T-helper 17 cell (primary cell): ENCODE measurements at places on chromosomes 11 and 22.

- H3K27me3 ChIP-seq: peaks cover 94% of the 10 kb centered on the region
- H3K36me3 ChIP-seq: peaks cover 11% of the 10 kb centered on the region
- no peak for DNase-seq
Observed at GRCh38 chr11:122978299-122978620, 3.4 kb downstream of the BSX start.

GRCh38 chr11:107545101-107545514, 20.4 kb downstream of the ALKBH8 start:
- no peak for DNase-seq
- no peak overlapping the region for H3K27ac ChIP-seq
- H3K36me3 ChIP-seq: peaks cover 6% of the 10 kb centered on the region

DNA sequence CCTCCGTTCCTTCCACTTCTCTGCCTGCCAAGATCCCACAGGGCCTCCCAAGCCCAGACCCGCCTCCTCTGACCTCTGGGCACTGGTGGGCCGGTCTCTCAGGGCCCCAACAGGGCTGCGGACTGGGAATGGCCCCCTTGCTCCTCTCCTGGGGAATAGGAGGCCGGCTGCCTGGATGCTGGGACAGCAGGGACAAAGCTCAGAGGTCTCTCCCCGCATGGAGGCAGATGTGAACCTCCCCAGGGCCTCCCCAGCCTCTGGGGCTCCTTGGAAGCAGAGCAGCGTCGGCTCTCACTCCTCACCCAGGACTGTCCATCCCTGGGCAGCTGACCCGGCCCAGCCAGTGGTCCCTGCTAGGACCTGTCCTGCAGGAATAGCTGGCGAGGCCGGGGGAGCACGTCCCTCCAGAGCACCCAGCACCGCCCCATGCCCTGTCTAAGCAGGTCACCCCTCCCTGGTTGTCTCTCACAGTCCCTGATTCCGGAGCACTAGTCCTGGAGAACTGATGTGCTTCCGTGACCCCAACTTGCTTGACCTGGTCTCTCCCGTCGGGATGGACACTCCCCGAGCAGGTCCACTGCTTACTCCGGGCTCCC, 85.8 kb downstream of the RTL6 start:
- H3K36me3 ChIP-seq: no peaks in the 10 kb centered on the region
- DNase-seq: no peak
- no peaks in the 10 kb centered on the region for H3K4me1 ChIP-seq
- peaks cover 24% of the 10 kb centered on the region for H3K27me3 ChIP-seq
- no peak overlapping the region for H3K27ac ChIP-seq

- H3K36me3 ChIP-seq: no peaks in the 10 kb centered on the region
- no peak overlapping the region for H3K4me3 ChIP-seq
- no peak for DNase-seq
- H3K4me1 ChIP-seq: no peaks in the 10 kb centered on the region
- H3K27ac ChIP-seq: no peak overlapping the region
Observed at GRCh38 chr11:84501750-84502149, 1125.4 kb downstream of the DLG2 start.

DNA sequence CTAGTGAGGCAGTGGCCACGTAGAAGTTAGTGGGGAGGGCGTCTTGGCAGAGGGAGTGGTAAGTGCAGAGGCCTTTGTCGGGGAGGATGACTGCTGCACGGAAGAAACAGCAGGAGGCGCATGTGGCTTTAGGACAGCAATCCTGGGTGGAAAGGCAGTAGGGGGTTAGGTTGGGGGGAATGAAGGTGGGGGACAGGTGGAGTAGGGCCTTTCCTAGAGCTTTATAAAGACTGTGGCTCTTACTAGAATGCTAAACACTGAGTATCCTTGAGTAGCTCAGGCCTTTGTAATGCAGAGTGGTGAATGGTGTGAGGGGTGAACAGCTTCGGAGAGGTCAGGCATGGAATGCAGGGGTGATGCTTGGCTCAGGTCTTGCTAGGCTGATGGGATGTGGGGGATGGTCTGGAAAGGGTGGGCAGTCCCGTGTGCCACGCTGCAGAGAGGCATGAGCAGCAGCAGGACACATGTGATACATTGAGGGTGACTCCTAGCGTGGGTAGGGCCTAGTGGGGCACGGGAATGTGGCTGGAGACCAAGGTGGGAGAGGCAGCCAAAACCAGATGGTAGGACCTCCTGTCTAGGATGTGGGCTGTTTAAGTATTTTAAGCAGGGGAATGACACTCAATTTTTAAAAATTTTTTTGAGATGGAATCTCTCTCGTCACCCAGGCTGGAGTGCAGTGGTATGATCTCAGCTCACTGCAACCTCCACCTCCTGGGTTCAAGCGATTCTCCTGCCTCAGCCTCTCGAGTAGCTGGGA, 19.2 kb downstream of the AP2A2 start:
- no peaks in the 10 kb centered on the region for H3K27me3 ChIP-seq
- no peak overlapping the region for H3K27ac ChIP-seq
- peaks cover 36% of the 10 kb centered on the region for H3K4me1 ChIP-seq
- H3K36me3 ChIP-seq: peaks cover 18% of the 10 kb centered on the region
- no peak overlapping the region for H3K4me3 ChIP-seq
- no peak for DNase-seq

DNA sequence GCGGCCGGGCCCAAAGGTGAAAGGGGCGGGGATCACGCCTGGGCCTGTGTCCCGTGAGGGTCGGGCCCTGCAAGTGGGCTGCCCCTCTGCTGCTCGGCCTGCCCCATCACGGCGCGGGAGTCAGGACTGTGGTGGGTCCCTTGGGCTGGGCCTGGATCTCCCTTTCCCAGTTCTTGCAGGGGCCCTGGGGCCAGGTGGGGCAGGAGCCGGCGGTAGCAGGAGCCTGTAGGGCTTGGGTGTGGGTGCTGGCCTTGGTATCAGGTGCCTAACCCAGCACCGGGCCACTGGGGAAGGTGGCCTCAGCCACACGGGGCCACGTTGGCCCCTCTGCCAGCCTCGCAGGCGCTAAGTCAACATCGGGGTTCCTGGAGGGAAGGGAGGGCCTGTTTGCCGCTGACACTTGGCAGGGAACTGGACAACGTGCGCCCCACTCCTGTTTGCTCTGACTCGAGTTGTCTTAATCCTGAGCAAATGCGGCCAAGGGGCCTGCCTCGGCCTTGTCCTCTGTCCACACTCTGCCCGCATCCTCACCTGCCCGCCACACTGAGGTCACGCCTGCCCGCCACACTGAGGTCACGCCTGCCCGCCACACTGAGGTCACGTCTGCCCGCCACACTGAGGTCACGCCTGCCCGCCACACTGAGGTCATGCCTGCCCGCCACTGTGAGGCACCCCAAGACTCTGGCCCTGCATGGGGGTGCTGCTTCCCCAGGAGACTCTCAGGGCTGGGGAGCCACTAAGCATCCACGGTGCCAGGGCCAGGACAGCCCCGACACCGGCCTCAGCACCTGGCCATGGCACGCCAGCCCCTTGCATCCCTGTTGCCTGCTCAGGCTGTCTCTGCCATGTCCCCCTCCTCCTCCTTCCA, 14.2 kb upstream of the MUC5B start:
- no peaks in the 10 kb centered on the region for H3K4me1 ChIP-seq
- H3K4me3 ChIP-seq: no peak overlapping the region
- no peak overlapping the region for H3K27ac ChIP-seq
- H3K36me3 ChIP-seq: no peaks in the 10 kb centered on the region

DNA sequence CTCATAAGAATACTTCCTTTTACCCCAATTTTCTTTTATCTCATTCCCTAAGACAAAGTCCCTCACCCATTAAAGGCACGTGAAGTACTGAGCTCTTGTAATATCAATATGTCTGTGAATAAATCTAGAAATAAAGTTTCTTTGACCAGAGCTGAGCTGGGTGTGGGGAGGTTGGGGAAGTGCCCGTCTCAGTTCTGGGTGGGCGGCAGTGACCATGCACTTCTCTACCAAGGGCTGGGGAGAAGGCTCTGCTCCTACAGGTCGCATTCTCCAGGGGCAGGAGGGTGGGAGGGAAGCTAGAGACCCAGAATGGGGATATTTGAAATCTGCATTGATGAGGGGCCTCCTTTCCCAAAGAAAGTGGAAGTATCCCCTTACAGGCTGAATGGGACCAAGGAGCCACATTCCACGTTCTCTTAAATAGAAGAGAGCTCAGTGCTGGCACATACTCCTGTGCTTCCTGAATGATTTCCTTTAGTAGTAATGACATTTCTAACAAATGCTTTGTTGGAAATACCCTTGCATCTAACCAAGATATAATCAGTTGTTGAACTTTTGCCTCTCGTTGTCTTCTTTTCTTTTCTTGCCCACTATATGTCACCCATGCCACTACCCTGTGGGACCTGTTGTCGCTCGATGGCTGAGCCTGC, 16.1 kb downstream of the RBX1 start:
- H3K27ac ChIP-seq: no peak overlapping the region
- peaks cover 7% of the 10 kb centered on the region for H3K4me1 ChIP-seq
- DNase-seq: no peak
- H3K27me3 ChIP-seq: no peaks in the 10 kb centered on the region

DNA sequence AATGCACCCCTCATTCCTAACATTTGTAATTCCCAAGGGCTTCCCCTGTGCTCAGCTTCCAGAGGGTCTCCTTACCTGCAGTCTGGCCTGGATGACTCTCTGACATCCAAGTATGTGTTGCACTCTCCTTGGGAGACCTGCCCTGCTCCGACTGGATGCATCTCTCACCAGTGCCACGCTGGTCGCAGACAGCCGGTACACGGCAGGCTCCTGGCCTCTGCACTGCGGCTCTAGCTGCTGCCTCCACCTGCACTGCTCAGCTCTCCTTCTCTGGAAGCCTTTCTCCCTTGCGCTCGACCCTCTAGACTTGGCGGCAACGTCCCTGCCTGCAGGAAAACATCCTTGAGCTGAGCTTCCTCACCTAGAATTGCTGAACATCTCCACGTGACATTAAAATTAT, 685.9 kb downstream of the BRD1 start:
- H3K27me3 ChIP-seq: peaks cover 32% of the 10 kb centered on the region
- DNase-seq: no peak
- H3K36me3 ChIP-seq: no peaks in the 10 kb centered on the region
- no peak overlapping the region for H3K27ac ChIP-seq
- no peaks in the 10 kb centered on the region for H3K4me1 ChIP-seq

GRCh38 chr11:86889001-86889341, 66.2 kb downstream of the FZD4 start:
- no peak overlapping the region for H3K27ac ChIP-seq
- DNase-seq: no peak

GRCh38 chr11:62144641-62145255, 20.9 kb downstream of the INCENP start:
- H3K36me3 ChIP-seq: peaks cover 9% of the 10 kb centered on the region
- peak overlapping the region; percentile 86 for H3K27ac ChIP-seq
- H3K27me3 ChIP-seq: no peaks in the 10 kb centered on the region
- no peak overlapping the region for H3K4me3 ChIP-seq

GRCh38 chr11:46760429-46761128, 41.6 kb downstream of the F2 start:
- no peak overlapping the region for H3K27ac ChIP-seq
- no peaks in the 10 kb centered on the region for H3K27me3 ChIP-seq
- no peak for DNase-seq
- H3K4me1 ChIP-seq: peaks cover 5% of the 10 kb centered on the region
- no peak overlapping the region for H3K4me3 ChIP-seq

- DNase-seq: no peak
- no peaks in the 10 kb centered on the region for H3K27me3 ChIP-seq
- no peak overlapping the region for H3K27ac ChIP-seq
- no peaks in the 10 kb centered on the region for H3K4me1 ChIP-seq
- H3K4me3 ChIP-seq: no peak overlapping the region
Observed at GRCh38 chr11:22151649-22152197, 41.2 kb upstream of the ANO5 start.

- no peak for DNase-seq
- H3K4me3 ChIP-seq: no peak overlapping the region
- H3K4me1 ChIP-seq: no peaks in the 10 kb centered on the region
- no peaks in the 10 kb centered on the region for H3K36me3 ChIP-seq
- H3K27me3 ChIP-seq: no peaks in the 10 kb centered on the region
Observed at GRCh38 chr22:16695261-16695660, 102.7 kb upstream of the CCT8L2 start.

- H3K27me3 ChIP-seq: peaks cover 50% of the 10 kb centered on the region
- no peak for DNase-seq
- H3K4me1 ChIP-seq: peaks cover 4% of the 10 kb centered on the region
- no peak overlapping the region for H3K4me3 ChIP-seq
- H3K27ac ChIP-seq: no peak overlapping the region
Observed at GRCh38 chr22:32465661-32466060, 1.4 kb upstream of the BPIFC start.

DNA sequence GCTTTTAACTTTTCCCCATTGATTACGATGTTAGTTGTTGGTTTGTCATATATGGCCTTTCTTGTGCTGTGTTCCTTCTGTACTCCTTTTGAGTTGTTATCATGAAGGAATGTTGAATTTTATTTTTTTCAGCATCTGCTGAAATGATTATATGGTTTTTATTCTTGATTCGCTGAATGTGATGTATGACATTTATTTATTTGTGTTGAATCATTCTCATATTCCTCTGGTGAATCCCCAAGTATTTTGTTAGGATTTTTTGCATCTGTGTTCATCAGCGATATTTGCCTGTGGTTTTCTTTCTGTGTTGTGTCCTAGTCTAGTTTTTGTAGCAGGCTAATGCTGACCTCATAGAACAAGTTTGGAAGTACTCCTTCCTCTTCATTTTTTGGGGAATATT, 78.2 kb downstream of the GGT1 start:
- H3K27me3 ChIP-seq: peaks cover 50% of the 10 kb centered on the region
- H3K4me1 ChIP-seq: peaks cover 5% of the 10 kb centered on the region
- no peak overlapping the region for H3K4me3 ChIP-seq
- H3K36me3 ChIP-seq: no peaks in the 10 kb centered on the region

DNA sequence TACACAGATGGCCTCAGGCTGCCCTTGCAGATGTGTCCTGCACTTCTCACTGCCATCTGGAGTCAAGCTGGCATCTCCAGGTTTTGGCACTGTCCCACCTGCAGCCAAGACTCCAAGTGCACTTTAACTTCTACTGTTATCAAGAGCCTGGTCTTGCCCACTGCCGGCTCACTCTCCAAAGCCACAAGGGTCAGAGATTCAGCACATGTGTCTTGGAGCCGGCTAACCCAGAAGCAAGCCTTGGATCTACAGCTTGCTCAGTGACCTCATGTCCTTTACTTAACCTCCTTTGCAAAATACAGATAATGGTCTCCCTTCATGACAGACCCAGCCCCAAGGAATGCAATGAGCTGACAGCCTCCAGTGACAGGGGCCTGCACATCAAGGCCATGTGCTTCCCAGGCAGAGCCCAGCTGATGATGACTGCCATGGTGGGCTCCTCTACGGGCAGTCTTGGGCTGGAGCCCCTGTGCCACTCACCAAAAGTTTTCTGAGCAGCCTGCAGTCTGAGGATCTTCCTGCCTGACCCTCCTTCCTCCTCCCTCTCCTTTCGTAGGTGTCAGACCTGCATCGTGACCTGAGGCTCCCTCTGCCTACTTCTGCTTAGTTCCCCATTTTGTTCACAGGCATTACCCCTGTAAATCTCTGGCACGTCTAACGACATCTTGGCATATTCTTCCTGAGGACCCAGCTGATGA, 9.0 kb downstream of the TP53AIP1 start:
- peaks cover 2% of the 10 kb centered on the region for H3K36me3 ChIP-seq
- peaks cover 8% of the 10 kb centered on the region for H3K4me1 ChIP-seq
- no peak overlapping the region for H3K4me3 ChIP-seq
- DNase-seq: no peak
- H3K27me3 ChIP-seq: peaks cover 31% of the 10 kb centered on the region

DNA sequence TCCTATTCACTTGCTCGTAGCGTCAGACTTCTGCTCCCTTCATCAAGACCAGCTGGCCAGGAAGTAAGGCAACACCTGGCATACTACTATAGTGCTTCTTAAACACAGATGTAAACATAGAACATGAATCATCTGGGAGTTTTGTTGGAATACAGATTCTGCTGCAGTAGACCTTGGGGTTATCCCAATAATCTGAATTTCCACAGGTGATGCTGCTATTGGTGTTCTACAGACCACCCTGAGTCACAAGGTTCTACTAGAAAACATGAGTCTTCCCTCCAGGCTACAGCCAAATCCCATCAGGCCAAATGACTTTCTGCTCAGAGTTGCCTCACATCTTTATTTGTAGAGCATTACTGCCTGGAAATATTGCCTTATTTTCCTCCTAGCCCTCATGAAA, 175.2 kb downstream of the NELL1 start:
- H3K36me3 ChIP-seq: no peaks in the 10 kb centered on the region
- no peak overlapping the region for H3K27ac ChIP-seq
- H3K4me3 ChIP-seq: no peak overlapping the region
- no peaks in the 10 kb centered on the region for H3K4me1 ChIP-seq
